ENCODE measurements at places on chromosomes 2 and 18. TPM values are rescaled to one million over a fixed set of nuclear protein-coding genes. Genes with fewer than 3 reads are reported as not detected.

STAT4 gene
- total RNA-seq = 0.22 TPM

DNAH6 gene
- total RNA-seq = 0.09 TPM

SIX2 gene
- not detected for total RNA-seq

SLC9A4 gene
- total RNA-seq = not detected

ACKR3 gene
- total RNA-seq = 6.4 TPM

BOK gene
- 23.8 TPM for total RNA-seq

UGT1A3 gene
- not detected for total RNA-seq

CAD gene
- 22.9 TPM for total RNA-seq

NRP2 gene
- 309 TPM for total RNA-seq

TMEM178A gene
- 0.11 TPM for total RNA-seq

CIDEA gene
- total RNA-seq = 0.52 TPM

ADD2 gene
- total RNA-seq = 23.2 TPM

GPR45 gene
- total RNA-seq = not detected

CLASP1 gene
- total RNA-seq = 32.0 TPM

SERPINB8 gene
- total RNA-seq = 2.7 TPM
